ENCODE measurements at places on chromosomes 12 and 14.
A peak's percentile ranks its signal among the peaks of the same experiment; 100 is the strongest.

- DNase-seq: no peak
These were observed 28.4 kb upstream of the FBRSL1 start for GRCh38 chr12:132461526-132461925.

DNA sequence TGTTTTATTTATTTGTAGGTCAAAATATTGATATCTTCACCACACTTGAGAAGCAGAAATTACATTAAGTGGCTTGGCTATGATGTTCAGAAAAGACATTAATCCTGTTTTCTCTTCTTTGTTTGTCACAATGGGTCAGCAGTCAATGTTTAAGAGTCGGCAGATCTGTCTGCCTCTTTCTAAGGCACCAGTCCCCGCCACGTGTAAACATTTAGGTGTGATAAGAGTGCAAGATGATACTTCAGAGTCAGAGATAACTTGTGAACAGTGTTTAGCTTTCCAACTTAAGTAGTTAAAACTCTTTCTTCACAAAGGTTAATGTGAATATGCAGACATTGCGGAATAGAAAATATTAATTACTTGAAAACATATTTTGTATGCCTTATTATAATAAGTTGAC is 160.9 kb downstream of the OTOGL start:
- no peak for DNase-seq

DNA sequence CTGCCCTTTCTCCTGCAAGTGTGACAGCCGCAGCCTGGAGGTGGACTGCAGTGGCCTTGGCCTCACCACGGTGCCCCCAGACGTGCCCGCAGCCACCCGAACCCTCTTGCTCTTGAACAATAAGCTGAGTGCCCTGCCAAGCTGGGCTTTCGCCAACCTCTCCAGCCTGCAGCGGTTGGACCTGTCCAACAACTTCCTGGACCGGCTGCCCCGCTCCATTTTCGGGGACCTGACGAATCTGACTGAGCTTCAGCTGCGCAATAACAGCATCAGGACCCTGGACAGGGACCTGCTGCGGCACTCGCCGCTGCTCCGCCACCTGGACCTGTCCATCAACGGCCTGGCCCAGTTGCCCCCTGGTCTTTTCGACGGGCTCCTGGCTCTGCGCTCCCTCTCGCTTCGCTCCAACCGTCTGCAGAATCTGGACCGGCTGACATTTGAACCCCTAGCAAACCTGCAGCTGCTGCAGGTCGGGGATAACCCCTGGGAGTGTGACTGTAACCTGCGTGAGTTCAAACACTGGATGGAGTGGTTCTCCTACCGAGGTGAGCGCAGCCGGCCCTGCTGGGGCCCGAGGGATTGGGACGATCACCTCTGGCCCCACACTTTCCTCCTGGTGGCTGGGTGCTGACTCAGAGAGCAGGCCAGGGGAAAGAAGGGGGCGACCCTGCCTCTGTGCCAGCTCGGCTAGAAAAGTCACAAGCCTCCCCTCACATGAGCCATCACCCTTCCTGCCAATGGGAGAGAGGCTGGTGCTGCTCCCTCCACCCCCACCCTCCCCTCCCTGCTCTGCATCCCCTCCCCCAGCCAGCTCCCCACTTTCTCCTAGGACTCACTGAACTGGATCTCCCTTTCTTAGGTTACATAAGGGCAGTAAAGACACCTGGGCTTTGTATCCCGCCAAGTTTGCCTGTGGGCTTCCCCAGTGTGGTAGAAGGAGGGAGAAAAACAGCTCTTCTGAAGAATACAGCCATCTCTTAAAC is 10.9 kb downstream of the LRTM2 start:
- DNase-seq: peak; percentile 24

GRCh38 chr14:24064091-24064795 is 7.1 kb upstream of the CPNE6 start:
- no peak for DNase-seq

DNA sequence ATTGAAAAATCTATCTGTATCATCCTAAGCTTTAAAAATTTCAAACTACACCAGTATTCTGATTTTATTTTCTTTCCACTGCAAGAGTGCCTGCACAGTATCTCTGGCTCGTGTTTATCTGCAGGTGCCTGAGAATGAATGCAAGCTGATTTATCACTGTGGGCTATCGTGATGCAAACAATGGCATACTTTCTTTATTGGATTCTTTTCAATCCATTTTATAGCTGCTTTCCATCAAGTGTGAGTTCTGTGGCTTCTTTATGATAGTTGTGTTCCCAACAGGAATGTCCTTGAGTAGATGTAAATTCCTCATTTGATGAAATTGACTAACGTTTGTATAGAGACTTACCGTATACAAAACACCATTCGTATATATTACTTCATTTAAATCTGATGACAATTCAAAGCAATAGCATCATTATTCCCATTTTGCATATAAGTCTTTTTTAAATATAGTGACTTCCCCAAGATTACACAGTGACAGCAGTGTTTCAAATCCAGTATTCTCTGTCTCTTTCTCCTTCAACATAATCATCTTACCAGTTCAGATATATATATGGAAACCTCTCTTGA is 160.3 kb upstream of the ABCD2 start:
- no peak for DNase-seq

- no peak for DNase-seq
These were observed 69.2 kb upstream of the ETV6 start for GRCh38 chr12:11580125-11580751.

DNA sequence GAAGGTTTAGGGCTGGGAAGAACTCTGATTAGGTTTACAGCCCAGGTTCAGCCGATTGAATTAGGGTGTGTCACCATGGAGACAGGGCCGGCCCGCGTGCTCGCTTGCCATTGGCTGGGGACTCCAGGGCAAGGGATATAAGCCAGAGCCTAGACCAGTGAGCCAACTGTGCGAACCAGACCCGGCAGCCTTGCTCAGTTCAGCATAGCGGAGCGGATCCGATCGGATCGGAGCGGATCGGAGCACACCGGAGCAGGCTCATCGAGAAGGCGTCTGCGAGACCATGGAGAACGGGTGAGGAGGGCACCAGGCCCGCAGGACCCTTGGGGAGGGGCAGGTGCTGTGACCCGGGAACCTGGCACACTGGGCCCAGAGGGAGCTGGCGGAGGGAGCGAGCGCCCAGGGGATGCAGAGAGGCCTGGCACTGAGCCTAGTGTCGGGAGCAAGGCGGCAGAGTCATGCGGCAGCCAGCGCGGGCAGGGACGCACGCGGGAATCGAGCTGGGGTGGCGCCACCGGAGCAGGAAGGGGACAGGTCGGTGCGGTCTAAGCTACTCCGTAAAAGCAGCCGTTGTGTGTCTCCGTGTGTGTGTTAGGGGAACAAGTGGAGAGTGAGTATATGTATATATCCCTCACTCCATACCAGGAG is at the start of gene PNP:
Gene PNP, plus strand, starts transcription at position 165 of the 648 bp plus-strand sequence. Its CDS starts 119 bp downstream, at position 284.
- peak; percentile 94 for DNase-seq

- no peak for DNase-seq
These were observed 161.6 kb downstream of the KCNC2 start for GRCh38 chr12:75047885-75048525.

- no peak for DNase-seq
These were observed 31.8 kb downstream of the ISCA2 start for GRCh38 chr14:74525361-74525851.

DNA sequence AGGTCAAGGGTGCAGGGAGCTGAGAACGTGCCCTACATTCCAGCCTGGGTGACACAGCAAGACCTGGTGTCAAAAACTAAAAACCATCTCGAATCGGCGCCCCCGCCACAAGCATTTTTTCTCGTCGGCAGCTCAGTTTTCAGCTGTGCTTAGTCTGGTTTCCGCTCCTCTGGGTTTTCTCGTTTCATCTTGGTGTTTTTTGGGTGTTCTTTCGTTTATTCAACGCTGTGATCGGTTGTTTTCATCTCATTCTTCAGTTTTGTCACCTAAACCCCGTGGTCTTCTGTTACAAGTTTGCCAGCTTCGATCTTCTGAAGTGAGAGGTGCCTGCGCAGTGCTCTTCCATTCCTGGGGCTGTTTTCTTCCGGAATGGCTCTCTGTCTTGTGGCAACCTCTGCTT is 41.4 kb downstream of the NOC4L start:
- no peak for DNase-seq
